ENCODE measurements at places on chromosomes 3 and 15. TPM values are rescaled to one million over a fixed set of nuclear protein-coding genes. Genes with fewer than 3 reads are reported as not detected.

HGD gene
- 0.44 TPM for total RNA-seq

FBXL2 gene
- 2.9 TPM for total RNA-seq

NR2E3 gene
- total RNA-seq: 0.57 TPM

PLXNB1 gene
- total RNA-seq: 143 TPM

AGBL1 gene
- total RNA-seq: not detected

INKA1 gene
- 1.4 TPM for total RNA-seq

CSTA gene
- total RNA-seq: not detected

B4GALT4 gene
- 32.9 TPM for total RNA-seq

ARGFX gene
- not detected for total RNA-seq

KBTBD12 gene
- 0.22 TPM for total RNA-seq

SLC9C1 gene
- 2.5 TPM for total RNA-seq

NRROS gene
- total RNA-seq: 5.1 TPM

GRK7 gene
- total RNA-seq: not detected

LMOD3 gene
- not detected for total RNA-seq

ZNF717 gene
- total RNA-seq: 35.4 TPM

FEZF2 gene
- total RNA-seq: not detected

GOLGA8J gene
- 0.33 TPM for total RNA-seq

RARRES1 gene
- total RNA-seq: 0.16 TPM

ZIC4 gene
- total RNA-seq: 1.9 TPM

CCPG1 gene
- total RNA-seq: 17.8 TPM

DPPA4 gene
- 901 TPM for total RNA-seq

CDHR4 gene
- 0.17 TPM for total RNA-seq

GNAT1 gene
- total RNA-seq: 0.13 TPM

TM6SF1 gene
- 0.79 TPM for total RNA-seq

ITGA11 gene
- 0.60 TPM for total RNA-seq

GPR171 gene
- total RNA-seq: 0.17 TPM

LRRC31 gene
- not detected for total RNA-seq

TMOD2 gene
- 3.3 TPM for total RNA-seq

CHRM5 gene
- not detected for total RNA-seq

PDCD10 gene
- total RNA-seq: 60.8 TPM

CAPN7 gene
- 16.8 TPM for total RNA-seq

IL16 gene
- total RNA-seq: 0.46 TPM

GABRA5 gene
- 18.0 TPM for total RNA-seq

SOX2 gene
- total RNA-seq: 245 TPM

MUSTN1 gene
- 3.3 TPM for total RNA-seq

LRTM1 gene
- not detected for total RNA-seq

RBP2 gene
- not detected for total RNA-seq

FAH gene
- total RNA-seq: 21.7 TPM

ASB14 gene
- total RNA-seq: not detected

MITF gene
- total RNA-seq: 1.3 TPM

GOLGA8G gene
- not detected for total RNA-seq

DENND6A gene
- 13.9 TPM for total RNA-seq

CLDN11 gene
- total RNA-seq: 12.6 TPM

GOLGA8R gene
- total RNA-seq: 0.50 TPM

SAXO2 gene
- total RNA-seq: 3.8 TPM

SEMA5B gene
- total RNA-seq: 20.7 TPM

KIF23 gene
- total RNA-seq: 87.8 TPM

SCN5A gene
- total RNA-seq: 11.8 TPM

ONECUT1 gene
- total RNA-seq: 33.8 TPM

HIGD2B gene
- total RNA-seq: not detected

ERICH6 gene
- not detected for total RNA-seq

GAP43 gene
- total RNA-seq: 16.8 TPM

IGSF10 gene
- total RNA-seq: 0.60 TPM

FOXB1 gene
- 10.8 TPM for total RNA-seq
